ENCODE measurements at places on chromosomes 7 and 10. TPM values are rescaled to one million over a fixed set of nuclear protein-coding genes. Genes with fewer than 3 reads are reported as not detected.

ASZ1 gene
- not detected for total RNA-seq

SNX10 gene
- 0.39 TPM for total RNA-seq

WIPF3 gene
- total RNA-seq = not detected

CYP2C9 gene
- total RNA-seq = not detected

DNAJC12 gene
- 0.13 TPM for total RNA-seq
